ENCODE measurements at places on chromosomes 13 and 19.

- DNase-seq, result no peak
These were observed 42.3 kb downstream of the LRCH1 start for GRCh38 chr13:46595136-46595884.

- DNase-seq, result no peak
These were observed 25.9 kb upstream of the MPHOSPH8 start for GRCh38 chr13:19607523-19608078.

GRCh38 chr13:20553311-20553710, 13.6 kb upstream of the IFT88 start:
- DNase-seq, result no peak

- DNase-seq, result no peak
These were observed 12.7 kb upstream of the DPY19L3 start for GRCh38 chr19:32392901-32393300.

GRCh38 chr13:63448692-63449091, 2033.0 kb upstream of the PCDH20 start:
- no peak for DNase-seq

DNA sequence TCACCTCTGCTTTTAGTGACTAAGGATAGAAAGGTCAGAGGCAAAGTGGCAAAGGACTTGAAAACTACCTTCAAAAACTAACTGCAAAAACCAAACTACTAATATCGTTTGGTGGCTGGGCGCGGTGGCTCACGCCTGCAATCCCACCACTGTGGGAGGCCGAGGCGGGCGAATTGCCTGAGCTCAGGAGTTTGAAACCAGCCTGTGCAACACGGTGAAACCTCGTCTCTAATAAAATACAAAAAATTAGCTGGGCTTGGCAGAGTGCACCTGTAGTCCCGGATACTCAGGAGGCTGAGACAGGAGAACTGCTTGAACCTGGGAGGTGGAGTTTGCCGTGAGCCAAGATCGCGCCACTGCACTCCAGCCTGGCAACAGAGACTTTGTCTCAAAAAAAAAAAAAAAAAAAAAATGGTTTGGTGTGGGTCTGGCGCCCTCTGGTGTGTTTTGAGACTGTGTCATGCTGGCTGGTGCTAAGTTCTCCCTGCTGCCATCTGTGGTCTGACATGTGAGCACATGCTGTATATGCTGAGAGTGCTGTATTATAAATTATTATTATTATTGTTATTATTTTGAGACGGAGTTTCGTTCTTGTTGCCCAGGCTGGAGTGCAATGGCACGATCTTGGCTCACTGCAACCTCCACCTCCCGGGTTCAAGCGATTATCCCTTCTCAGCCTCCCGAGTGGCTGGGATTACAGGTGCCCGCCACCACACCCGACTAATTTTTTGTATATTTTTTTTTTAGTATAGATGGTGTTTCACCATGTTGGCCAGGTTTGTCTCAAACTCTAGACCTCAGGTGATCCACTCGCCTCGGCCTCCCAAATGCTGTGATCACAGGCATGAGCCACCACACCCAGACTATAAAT, 36.0 kb upstream of the RNF17 start:
- no peak for DNase-seq

GRCh38 chr13:46633416-46633815, 80.4 kb downstream of the LRCH1 start:
- DNase-seq, result no peak

GRCh38 chr19:41205995-41206394, 13.0 kb downstream of the CYP2S1 start:
- DNase-seq, result no peak

DNA sequence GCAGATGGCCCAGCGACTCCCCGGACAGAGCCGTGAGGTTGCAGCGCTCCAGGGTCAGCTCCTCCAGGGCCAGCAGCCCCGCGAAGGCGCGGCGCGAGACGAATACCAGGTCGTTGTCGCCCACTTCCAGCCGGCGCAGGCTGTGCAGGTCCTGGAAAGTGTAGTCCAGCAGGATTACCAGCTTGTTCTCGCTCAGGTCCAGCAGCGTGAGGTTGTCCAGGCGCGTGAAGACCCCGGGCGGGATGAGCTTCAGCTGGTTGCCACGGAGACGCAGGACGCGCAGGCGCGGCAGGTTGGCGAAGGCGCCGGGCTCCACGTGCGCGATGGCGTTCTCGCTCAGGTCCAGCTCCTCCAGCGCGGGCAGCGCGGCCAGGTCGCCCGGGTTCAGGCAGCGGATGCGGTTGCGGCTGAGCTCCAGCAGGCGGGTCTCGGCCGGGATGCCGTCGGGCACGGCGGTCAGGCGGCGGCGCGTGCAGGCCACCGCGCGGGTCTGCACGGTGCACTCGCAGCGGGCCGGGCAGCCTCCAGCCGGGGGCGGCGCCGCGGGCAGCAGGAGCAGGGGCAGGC, 9.3 kb upstream of the PEAK3 start:
- DNase-seq, result no peak

- DNase-seq, result peak; percentile 88
These were observed 7.4 kb downstream of the FGF14 start for GRCh38 chr13:102394158-102395053.
